ENCODE measurements at places on chromosomes 4 and X.

DNA sequence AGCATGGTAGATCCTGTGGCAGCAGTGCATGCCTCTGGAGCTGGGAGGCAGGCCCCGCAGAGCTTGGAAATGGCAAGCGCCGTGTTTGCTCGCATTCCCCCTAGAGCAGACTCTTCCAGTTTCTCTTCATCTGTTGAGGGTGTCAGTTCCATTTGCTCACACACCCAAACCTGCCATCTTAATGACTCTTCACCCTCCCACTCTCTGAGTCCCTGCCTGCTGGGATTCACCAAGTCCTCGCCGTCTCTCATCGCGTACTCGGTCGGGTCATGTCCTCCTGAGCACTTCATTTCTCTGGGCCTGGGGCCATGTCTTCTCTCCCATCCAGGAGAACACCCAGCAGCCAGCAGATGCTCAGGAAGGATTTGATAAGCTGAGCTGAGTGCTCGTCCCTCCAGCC, 16.9 kb downstream of the ZBTB49 start:
- DNase-seq: no peak

DNA sequence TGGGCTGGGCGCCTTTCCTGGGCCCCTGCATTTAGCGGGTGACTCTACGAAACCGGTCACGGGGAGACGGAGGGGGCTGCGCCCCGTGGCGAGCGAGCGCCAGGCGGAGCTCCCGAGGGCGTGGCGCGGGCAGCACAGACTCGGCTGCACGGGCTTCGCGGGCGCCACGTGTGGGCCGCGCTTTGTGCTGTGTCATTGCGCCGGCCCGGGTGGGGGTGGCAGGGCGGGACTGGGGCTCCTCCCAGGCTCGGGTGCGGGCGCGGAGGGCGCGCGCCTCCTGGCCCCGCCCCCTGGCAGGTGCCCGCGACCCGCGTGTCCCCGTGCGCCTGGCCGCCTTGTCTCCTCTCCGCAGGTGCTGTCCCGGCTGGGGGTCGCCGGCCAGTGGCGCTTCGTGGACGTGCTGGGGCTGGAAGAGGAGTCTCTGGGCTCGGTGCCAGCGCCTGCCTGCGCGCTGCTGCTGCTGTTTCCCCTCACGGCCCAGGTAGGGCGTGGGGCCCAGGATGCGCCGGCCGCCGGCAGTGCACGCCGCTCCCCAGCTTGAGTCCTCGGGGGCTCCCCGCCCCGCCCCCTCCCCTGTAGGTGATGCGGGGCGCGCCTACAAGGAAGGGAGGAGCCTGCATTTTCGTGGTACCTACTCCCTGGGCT, 651 bp downstream of the UCHL1 start:
- no peak for DNase-seq

DNA sequence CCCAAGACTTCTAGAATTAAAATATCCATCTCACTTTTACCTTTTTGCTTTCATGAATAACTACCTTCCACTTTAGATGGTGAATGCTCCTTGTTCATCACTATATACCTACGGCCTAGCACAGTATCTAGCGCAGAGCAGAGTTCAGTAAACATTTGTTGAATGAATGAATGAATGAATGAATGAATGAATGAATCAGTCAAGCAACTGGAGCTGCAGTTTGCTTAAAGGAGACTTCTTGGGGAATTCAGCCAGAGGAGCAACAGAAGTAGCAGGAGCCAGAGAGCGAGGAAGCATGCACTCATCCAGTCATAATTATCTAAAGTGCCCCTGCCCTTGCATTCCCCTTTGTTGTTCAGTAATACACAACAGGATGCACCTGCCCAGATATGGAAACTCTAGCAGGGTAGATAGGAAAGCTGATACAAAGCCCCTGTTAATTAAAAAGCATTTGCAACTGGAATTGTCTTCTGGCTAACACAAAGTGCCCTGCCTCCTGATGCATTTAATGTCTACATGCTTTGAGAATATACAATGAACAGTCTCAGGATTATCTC, 103.0 kb upstream of the MBNL3 start:
- no peak for DNase-seq

DNA sequence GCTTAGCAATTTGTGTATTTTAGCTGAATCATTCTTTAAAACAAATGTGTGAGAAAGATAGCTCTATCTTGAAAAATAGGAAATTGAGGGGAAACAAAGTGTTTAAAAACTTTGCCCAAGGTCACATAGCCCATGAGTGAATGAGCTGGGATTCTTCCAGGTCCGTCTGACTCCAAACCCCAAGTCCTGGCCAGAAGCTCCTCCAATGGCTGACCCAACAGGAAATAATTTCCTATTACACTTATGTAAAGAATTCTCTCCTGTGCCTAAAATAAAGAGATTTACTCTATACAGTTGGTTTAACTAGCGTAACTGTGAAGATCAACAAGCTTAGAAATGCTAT, 287.6 kb downstream of the ARHGAP24 start:
- DNase-seq: no peak

GRCh38 chr4:101774807-101775206, 15.7 kb upstream of the BANK1 start:
- DNase-seq: no peak

- DNase-seq: no peak
Measured at GRCh38 chrX:125826080-125826479, 340.0 kb downstream of the DCAF12L2 start.

GRCh38 chr4:56843421-56843899, 22.0 kb upstream of the SPINK2 start:
- peak; percentile 20 for DNase-seq
